ENCODE measurements at places on chromosomes 13 and 19. TPM values are rescaled to one million over a fixed set of nuclear protein-coding genes. Genes with fewer than 3 reads are reported as not detected.

The STAP2 gene
- total RNA-seq, result 2.9 TPM

DNA sequence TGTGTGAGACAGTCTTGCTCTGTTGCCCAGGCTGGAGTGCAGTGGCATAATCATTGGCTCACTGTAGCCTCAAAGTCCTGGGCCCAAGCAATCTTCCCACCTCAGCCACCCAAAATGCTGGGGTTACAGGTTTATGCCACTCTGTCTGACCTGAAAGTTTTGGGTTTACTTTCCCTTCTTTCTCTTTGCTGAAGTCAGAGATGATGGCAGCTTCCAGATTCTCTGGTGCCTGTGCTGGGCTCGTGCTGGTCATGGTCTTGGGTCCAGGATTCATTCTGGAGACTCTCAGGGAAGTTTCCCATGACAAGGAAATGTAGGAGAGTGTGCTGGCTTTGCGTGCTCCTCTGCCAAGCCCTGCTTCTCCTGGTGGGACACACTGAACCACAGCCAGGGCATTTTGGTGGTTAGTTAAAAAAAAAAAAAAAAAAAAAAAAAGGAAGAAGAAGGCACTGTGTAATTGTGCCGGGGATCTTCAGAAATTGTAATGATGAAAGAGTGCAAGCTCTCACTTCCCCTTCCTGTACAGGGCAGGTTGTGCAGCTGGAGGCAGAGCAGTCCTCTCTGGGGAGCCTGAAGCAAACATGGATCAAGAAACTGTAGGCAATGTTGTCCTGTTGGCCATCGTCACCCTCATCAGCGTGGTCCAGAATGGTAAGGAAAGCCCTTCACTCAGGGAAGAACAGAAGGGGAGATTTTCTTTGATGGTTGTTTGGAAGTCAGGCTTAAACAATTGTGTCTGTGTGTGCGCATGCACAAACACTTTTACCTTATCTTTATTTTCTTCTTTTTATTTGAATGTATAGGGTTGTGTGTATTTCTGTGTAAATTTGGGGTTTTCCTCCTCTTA is at the start of gene ALOX5AP:
Gene ALOX5AP, plus strand, starts transcription at position 519 of the 847 bp plus-strand sequence. Its CDS starts 63 bp downstream, at position 582.
- DNase-seq, result no peak

DNA sequence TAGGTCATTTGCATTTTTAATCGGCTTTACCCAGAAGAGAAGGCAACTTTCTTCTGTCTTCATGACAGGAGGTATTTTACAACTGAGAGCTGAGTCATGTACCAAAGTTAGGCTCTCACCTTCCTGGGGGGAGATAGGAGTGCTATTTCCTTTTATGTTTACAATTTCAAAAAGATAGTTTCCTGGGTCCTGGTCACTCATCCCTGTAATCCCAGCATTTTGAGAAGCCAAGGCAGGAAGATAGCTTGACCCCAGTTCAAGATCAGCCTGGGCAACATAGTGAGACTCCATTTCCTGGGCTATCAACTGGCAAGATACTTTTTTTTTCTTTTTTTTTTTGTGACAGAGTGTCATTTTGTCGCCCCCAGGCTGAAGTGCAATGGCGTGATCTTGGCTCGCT is 7.6 kb downstream of the LYPD3 start:
- DNase-seq, result no peak

DNA sequence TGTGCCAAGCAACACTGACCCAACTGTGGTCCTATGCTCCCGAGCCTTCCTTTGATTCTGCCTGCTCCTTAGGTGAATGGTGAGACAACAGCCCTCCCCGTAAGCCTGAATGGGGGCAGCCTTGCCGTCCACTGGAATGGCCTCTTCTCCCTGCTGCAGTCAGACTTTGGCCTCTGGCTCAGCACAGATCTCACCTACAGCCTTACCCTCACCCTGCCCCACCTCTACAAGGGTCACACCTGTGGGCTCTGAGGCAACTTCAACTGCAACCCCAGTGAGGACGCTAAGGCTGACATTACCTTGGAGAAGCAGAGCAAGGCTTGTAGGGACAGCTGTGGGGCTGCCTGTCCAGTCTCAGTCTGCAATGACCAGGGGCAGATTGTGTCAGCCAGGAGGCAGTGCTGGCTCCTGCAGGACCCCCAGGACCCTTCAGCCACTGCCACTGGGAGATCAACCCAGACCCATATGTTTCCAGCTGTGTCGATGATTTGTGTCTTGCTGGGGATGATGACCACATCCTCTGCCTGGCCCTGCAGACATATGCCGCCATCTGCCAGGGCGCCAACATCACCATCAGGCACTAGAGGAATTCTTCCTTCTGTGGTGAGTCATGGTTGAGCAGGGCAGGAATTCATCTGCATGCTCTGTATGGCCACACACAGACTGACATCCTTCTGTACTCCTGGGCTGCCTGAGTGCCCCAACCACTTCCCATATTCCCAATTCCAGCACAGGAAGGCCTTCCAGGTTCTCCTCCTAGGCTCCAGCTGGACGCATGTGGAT is 27.3 kb upstream of the FXYD3 start:
- DNase-seq, result peak; percentile 90

DNA sequence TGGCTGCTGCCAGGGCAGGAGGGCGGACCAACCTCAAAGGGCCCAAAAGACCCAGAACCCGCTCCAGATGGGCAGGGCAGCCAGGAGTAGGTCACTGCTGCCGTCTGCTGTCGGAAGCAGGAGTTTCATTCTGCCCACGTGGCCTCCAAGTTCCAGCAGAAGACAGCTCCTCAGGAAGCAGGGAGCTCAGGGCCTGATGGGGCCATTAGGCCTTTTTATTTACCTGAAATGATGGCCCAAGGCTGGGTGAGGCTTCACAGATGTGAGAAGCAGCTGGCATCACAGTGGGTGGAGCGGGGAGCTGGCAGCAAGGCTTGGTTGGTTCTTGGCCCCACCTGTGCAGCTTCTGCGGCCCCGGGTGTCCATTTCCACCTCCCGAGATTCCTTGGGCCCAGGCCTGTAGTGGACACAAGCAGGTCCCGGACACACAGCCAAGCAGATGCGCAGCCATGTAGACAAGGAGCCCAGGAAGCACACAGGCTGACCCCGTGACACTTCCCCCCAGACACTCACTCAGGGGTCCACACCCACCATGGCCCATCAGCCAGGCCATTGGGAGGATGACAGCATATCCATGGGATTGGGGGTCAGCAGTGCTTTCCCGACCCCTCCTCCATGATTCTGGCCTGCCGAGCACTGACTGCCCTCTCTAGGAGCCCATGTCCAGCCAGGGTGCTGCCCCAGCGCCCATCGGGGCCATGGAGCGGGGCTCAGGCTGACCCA is 26.4 kb downstream of the C13orf46 start:
- no peak for DNase-seq

The CEACAM18 gene
- total RNA-seq, result not detected

DNA sequence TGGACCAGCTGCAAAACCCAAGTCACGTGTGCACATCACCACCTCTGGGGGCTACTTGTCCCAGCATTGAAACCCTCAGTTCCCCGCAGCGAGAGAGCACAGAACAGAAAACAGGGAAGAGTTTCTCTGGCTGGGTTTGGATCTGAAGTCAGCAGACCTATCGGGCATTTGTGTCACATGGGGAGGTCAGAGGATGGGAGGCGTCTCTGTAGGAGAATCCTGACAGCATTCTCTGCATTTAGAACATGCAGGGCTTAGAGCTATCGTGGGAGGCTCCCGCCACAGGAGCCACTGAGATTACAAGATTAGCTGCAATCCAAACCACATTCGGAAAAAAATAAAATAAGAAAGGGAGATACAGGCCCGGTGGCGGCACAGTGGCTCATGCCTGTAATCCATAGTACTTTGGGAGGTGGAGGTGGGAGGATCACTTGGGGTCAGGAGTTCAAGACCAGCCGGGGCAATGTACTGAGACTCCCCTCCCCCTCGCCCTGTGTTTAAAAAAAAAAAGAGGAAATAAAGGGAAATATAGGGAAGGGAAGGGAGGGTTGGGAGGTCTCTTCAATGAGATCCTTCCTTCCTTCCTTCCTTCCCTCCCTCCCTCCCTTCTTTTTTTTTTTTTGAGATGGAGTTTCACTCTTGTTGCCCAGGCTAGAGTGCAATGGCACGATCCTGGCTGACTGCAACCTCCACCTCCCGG is 2.9 kb upstream of the TLE6 start:
- DNase-seq, result no peak

Data from LHCN-M2 (cell line).